HepG2 (cell line): ENCODE measurements at places on chromosomes 7 and 10.

GRCh38 chr7:45001138-45001694 is 1.2 kb downstream of the CCM2 start:
- no peak for DNase-seq

GRCh38 chr7:135143885-135144668 is 3.8 kb upstream of the TMEM140 start:
- no peak for DNase-seq

- DNase-seq = no peak
These were observed 12.8 kb downstream of the TMEM229A start for GRCh38 chr7:124020060-124020459.

- no peak for DNase-seq
These were observed 36.5 kb downstream of the CALML5 start for GRCh38 chr10:5462841-5463293.

- DNase-seq = no peak
These were observed 19.0 kb downstream of the ADCY1 start for GRCh38 chr7:45593121-45593541.

DNA sequence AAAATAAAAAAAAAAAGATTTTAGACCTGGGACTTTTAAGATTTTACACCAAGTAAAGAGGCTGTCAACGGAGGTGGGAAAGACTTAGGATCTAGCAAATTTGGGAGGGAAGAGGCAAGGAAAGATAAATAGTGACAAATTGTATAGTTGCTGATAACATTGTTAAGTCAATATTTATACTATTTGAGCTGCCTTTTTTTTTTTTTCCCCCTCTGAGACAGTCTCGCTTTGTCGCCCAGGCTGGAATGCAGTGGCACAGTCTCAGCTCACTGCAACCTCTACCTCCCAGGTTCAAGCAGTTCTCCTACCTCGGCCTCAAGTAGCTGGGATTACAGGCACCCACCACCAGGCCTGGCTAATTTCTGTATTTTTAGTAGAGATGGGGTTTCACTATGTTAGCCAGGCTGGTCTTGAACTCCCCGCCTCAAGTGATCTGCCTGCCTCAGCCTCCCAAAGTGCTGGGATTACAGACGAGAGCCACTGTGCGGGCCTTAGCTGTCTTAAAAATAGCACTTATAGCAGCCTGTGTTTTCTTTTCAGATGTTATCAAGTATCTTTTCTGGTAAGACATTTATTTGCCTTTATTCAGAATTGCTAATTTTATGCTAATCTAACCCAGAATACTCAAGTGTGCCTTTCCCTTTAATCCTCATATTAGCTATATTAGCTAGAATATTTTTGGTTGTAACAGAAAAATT is 94.5 kb downstream of the MMRN2 start:
- DNase-seq = peak; percentile 56

DNA sequence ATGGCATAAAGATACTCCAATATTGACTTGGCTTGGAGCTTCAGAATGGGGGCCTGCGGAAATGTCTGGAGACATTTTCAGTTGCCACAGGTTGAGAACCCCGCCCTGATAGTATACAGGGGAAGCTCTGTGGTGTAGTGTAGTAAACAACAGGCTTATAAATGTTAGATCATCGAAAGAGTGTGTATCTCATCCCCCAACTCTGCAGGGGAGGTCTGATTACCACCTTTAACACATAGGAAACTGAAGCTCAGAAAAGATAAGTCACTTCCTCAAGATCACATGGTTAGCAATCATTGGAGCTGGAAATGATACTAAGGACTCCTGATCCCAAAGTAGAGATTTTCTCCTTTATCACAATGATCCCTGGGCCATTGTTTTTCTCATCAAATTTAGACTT is 144.5 kb upstream of the BMPER start:
- DNase-seq = no peak

DNA sequence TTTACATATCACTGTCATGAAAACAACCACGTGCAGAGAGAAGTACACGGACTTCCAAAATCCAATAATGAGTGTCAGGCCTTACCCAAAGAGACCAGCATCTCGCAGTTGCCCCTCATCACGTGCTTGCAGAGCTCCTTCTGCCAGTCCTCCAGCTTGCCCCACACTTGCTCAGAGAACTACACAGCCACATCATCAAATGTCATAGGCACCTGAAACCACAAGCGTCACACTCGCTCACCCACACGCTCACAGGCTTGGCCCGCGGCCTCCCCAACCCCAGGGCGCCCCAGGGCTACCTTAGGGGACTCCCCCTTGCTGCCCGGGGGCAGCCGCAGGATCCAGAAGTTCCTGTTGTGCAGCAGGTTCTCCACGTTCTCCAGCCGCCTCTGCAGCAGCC is 123.4 kb upstream of the ZNF746 start:
- DNase-seq = no peak

- DNase-seq = no peak
These were observed 2.9 kb downstream of the ANKRD1 start for GRCh38 chr10:90917968-90918318.

GRCh38 chr10:12027539-12027938 is 15.1 kb downstream of the UPF2 start:
- DNase-seq = no peak

- DNase-seq = no peak
These were observed 130.5 kb upstream of the PFKP start for GRCh38 chr10:2936816-2937215.

- peak; percentile 85 for DNase-seq
These were observed 72.4 kb upstream of the LRRC4 start for GRCh38 chr7:128103498-128104107.

- no peak for DNase-seq
These were observed 59.1 kb downstream of the ANKRD26 start for GRCh38 chr10:27041196-27041595.

GRCh38 chr7:155994279-155994811 is 182.1 kb upstream of the SHH start:
- DNase-seq = no peak

DNA sequence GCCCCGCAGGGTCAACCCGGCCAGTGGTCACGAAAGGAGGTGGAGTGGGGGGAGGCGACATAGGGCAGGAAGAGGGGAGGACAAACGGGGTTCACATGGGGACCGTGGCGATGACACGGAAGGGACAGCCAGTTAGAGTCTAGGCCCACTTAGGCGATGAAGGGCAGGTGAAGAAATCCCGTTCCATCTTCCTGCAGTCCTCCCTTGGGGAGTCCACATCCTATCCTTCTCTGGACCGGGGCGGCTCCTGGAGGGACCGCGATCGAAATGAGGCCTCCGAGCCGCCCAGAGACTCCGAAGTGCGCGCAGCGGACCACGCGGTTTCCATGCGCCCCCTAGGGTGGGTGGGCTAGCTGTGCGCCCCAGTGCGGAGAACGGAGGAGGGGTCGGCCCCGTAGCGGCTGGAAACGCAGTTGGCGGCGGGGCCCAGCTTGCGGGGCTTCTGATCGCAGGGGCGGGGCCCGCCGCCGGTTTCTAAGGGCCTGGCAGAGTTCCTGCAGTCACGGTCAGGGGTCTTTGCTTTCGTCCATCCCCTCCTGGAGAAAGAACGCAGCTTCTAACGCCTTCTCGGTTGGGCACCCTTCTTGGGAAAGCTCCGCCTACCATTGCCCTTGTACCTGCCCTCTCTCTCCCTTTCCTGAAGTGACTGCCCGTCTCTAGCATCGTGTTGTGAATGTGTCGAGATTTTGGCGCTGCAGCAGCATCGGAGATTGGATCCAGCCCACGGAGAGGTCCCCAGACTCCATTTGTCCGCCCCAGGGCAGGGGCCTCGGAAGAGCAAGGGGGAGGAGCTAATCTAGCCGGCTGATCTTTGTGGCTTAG is 17.9 kb upstream of the TMEM225B start:
- DNase-seq = peak; percentile 6

- DNase-seq = no peak
These were observed 155.0 kb downstream of the STK31 start for GRCh38 chr7:23864973-23865372.

GRCh38 chr10:27526242-27526641 is 22.1 kb downstream of the RAB18 start:
- DNase-seq = no peak

DNA sequence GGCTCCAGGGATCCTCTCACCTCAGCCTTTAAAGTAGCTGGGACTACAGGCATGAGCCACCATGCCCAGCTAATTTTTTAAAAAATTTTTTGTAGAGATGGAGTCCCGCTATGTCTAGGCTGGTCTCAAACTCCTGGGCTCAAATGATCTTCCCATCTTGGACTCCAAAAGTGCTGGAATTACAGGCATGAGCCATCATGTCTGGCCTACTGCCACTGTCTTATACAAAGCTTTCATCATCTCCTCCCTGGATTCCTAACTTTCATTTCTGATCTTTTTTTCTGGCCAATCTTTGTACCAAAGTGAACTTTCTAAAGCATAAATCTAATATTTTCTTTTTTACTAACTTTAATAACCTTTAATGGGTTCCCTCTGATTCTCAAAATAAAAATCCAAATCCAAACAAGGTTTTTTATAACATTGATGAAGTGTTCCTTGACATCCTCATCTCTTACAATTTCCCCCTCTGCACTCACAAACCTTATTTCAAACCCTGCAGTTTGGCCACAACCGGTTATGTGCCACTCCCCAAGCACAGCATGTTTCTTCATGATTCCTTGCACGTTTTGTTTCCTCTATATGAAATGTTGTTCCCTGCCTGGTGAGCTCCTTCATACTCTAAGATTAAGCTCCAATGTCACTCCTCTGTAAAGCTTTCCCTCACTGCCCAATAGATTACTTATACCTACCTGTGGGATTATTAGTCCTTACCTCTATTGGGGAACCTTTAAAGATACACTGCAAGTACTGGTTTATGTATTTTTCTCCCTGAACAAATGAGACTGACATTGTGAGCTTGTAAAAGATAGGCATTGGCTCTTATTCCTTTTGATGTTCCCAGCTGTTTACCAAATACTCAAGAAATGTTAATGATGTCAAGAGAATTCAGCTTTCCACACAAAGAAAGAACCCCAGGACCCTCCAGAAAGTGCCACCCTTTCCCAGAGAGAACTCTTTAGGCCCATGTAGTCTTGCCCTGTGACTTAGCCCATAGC is 101.7 kb downstream of the HOXA1 start:
- DNase-seq = no peak

DNA sequence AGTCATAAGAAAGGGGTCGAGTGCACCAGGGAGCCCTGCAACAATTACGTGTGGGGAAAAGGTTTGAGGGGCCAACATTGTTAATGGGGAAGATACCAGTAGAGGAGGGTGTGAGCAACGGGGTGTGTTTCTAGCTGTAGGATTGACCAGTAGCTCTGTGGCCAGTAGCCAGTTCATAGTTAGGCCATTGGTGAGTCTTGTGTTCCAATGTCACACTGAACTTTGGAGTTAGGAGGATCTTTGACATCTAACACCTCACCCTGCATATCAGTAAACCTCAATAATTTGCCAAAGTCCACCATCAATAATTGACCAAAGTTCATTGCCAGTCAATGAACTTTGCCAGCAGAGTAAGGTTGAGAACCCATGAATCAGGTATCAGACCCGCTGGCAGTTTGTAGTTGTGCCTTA is 168.8 kb downstream of the CPED1 start:
- DNase-seq = no peak

DNA sequence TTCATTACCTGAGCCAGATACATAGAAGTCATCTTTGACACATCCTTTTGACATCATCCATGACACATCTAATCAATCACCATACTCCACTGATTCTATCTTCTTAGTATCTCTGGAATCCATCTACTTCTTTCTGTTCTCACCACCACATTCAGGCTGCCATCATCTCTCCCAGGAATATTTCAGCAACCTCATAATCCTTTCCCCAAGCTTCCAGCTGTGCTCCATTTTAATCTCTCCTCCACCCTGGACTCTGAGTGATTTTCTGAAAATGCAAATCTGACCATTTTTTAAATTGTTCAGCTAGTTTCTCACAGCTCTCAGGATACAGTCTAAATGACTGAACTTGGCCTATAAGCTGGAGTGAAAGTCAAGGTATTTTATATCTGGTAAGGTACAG is 2.5 kb upstream of the BTRC start:
- DNase-seq = no peak

DNA sequence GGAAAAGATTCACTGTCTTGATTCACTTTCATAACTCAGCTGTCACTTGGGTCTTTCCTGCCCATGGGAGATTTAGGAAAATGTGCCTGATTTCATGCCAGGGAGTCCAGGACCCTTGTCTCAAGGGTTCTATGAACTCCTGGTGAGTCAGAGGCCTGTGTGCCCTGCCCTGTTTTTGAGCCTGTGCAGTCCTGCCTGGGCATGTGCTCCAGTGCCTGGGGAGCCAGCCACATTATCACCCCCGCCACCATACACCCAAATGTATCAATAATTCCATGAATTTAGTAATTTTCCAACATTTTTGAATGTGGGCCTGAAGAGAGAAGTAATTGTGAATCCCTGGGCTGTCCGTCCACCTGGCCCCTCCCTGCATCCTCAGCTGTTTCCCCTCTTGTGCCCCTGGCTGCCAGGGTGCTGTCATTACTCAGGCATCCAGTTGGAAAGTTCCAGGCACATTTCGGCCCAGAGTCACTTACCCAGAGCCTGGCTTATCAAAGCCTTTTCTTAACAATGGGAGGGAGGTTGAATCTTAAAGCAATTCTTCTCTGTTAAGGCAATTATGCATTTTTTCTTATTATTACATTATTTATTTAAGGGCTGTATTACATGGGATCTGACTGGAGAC is 287.8 kb upstream of the CDC14C start:
- no peak for DNase-seq

GRCh38 chr10:94370501-94370900 is 7.8 kb upstream of the NOC3L start:
- DNase-seq = no peak

GRCh38 chr7:71843676-71844075 is 568.5 kb downstream of the CALN1 start:
- no peak for DNase-seq

DNA sequence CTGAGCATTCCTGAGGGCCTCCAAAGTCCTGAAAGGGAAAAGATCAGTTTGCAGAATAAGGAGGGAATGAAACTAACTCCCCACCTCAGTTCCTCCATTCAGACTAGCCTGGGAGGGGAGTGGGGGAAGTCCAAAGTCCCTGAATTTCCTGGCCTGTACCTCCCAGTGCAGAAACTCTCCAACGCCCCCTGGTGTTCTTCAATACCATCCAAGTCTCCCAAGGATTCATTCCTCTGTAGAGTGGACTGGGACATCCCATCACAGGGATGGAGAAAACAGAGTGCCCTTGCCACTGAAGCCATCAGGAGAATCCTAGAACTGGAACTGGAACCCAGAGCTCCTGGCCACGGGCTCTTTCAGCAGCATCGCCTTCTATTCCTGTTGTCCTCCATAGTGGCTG is 1.6 kb upstream of the COL13A1 start:
- DNase-seq = peak; percentile 65

DNA sequence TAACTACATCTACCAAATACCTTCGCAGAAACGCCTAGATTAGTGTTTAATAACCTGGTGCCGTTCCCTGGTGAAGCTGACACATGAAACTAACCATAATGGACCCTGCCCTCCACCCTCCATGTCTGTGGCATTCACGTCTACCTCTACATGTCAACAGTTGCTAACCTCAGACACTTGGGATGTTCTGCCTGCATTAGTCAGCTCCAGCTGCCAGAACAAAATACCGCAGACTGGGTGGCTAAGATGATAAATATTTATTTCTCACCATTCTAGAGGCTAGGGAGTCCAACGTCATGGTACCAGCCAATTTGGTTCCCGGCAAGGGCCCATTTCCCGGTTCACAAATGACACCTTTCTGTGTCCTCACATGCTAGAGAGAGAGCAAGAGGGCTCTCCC is 118.5 kb upstream of the CHST15 start:
- DNase-seq = no peak

GRCh38 chr10:101297901-101298486 is 56.0 kb upstream of the BTRC start:
- DNase-seq = no peak

GRCh38 chr7:138435231-138435919 is 24.7 kb upstream of the TRIM24 start:
- DNase-seq = no peak
